ENCODE measurements at places on chromosomes 16 and 17.

- DNase-seq, result no peak
These were observed 79.1 kb downstream of the C17orf67 start for GRCh38 chr17:56754523-56755208.

DNA sequence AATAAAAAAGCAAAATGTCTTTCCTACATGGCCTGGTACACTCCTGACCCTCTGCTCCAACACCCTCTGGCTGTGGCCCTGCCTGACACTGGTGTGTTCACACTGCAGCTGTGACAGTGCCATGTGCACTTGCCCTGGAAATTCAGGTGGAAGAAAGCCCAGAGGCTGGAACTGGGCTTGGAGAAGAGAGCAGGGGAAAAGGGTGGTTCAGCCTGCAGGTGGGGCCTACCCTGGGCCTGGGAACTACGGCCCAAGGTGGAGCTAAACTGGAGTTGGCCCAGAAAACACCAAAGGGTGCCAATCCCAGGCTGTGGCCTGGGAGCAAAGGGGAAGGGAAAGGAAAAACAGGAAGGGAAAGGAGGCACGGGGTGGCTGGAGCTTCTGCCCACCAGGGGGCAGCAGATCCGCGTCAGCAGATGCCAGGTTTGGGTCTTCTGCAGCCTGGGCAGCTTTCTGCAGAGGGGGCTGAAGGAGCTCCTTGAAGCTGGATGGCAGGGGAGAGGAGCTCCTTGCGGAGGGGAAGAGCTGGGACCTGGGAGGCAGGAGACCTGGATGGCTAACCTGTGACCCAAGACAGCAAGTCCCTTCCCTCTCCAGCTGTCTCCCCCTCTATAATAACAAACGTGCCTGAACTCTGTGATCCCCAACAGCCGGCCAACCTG lies 15.4 kb upstream of the CTCF start:
- peak; percentile 78 for DNase-seq

DNA sequence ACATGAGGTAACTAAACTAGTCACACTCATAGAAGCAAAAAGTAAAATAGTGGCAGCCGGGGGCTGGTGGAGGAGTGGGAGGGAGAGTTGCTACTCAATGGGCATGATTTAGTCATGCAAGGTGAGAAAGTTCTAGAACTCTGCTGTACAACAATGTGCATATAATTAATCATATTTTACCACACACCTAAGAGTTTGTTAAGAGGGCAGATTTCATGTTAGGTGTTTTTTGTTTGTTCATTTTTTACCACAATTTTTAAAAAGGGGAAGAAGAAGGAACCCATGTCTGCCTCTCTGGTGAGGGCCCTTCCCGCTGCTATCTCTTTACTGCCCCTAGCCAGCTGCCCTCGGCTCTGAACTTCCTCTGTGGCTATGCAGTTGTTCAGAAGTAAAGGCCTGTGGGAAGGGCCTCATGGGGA lies 11.2 kb downstream of the CD300LB start:
- DNase-seq, result no peak

- no peak for DNase-seq
These were observed 34.9 kb upstream of the GSG1L start for GRCh38 chr16:28098171-28098958.

DNA sequence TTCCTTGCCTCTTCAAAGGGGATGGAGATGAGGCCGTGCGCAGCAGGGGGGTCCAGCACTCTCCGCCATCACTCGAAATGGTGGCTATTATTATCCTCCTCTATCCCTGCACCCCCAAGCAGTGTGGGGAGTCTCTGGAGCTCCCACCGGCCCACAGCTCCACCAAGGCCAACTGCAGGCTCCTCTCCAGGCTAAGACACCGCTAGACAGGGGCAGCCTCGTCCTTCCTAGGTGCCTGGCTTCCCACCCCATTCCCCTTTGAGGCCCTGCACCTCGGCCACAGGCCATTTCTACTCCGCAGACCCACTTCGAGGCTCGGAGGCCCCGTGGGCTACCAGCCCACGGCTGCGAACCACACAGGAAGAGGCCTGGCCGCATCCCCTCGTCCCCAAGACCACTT lies 39.6 kb upstream of the PABPN1L start:
- DNase-seq, result no peak

GRCh38 chr16:66238696-66239095 lies 127.8 kb upstream of the CDH5 start:
- DNase-seq, result no peak

GRCh38 chr17:78580277-78580804 lies 3.1 kb upstream of the DNAH17 start:
- DNase-seq, result no peak

DNA sequence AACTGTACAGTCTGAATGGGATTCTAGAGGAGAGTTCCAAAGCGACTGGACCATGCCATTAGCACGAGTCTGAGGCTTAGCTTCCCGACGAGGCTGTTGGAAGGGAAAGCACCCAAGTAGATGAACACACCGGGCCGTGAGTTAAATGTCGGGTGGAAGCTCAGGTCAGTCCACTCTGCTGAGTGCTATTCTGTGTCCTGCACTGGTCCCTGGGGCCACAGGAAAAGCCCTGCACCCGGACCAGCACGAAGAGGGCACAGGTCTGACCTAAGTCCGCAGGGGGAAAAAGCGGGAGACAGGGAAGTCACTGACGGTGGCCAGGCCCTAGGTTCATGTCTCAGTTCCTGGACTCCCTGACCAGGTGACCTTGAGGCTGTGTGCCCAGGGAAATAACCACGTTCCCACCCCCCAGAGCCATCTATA lies 44.1 kb upstream of the RBFOX3 start:
- DNase-seq, result no peak

DNA sequence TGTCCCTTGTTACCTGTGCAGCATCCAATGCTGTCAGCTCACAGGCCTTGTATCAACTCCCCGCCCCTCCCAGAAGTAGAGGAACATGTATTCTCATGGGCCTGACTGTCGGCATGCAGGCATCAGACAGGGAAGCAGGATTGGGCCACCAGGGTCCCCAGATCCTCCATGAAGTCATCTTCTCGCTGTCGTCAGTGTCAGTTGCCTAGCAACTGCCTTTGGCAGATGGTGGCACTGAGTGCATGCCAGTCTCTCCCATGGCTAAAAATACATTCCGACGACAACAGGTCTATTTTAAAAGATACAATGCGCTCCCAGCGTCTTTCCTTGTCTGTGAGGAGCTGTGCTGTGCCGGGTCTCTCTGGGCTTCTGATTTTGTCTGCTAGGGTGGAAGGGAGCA lies 36.8 kb upstream of the CES5A start:
- no peak for DNase-seq

- DNase-seq, result no peak
These were observed 12.2 kb upstream of the VAT1L start for GRCh38 chr16:77775911-77776909.

GRCh38 chr16:11370084-11370931 lies 25.0 kb downstream of the RMI2 start:
- DNase-seq, result no peak

DNA sequence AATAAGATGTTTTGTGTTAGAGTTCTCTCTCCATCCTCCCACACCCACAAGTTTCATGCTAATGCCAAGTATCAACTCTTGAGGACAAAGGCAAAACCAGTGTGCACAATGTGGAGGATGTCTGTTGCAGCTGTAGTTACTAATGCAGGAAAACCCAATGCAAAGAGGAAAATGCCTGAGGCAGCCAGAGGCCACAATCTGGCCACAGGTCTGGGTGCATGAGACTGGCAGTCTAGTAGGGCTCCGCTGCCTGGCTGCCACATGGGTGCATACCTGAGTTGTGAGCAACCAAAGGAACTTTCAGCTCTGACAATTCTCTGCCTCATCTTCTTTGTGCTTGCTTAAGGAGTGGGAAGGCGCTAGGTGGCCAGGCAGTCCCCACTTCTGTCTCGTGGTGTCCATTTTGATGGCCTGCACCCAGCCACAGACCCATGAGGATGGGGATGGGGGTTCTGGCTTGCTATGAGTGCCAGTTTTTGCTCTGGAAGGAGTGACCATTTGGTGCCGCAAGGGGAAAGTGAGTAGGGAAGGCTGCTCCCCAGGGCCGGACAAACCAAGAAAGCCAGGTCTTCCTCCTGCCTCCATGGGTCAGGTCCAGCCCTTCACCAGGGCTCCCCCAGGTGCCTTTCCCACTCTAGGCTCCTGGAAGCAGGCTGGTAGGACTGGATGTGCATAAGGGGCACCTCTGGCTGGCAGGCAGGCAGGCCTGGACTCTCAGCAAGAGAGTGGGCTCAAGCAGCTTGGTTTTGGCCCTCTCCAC lies 4.2 kb upstream of the GFOD2 start:
- no peak for DNase-seq

GRCh38 chr17:77318021-77318420 lies 177.3 kb downstream of the SEC14L1 start:
- DNase-seq, result no peak

GRCh38 chr17:61414936-61415251 lies 15.3 kb downstream of the TBX2 start:
- DNase-seq, result no peak

DNA sequence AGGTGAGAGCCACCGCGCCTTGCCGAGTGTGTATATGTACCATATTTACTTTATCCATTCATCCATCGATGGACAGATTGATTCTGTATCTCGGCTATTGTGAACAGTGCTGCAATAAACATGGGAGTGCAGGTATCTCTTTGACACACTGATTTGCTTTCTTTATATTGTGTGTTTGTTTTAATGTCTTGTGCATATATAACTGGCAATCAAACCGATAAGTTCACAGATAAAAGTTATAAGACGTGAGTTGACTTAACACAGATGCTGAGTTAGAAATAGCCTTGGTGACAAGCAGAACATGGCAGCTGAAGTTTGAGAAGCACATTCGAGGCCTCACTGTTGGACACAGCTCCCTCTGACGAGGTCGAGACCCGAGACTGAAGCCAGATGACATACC lies 23.2 kb downstream of the TMEM186 start:
- no peak for DNase-seq

- DNase-seq, result no peak
These were observed 430.3 kb upstream of the GOT2 start for GRCh38 chr16:59164461-59164860.

GRCh38 chr16:87540072-87540896 lies 47.5 kb upstream of the ZCCHC14 start:
- no peak for DNase-seq

- DNase-seq, result no peak
These were observed 15.6 kb upstream of the PDK2 start for GRCh38 chr17:50079334-50080095.

- no peak for DNase-seq
These were observed 84.9 kb upstream of the CDC42EP4 start for GRCh38 chr17:73396431-73397277.

GRCh38 chr17:81987161-81987770 lies 9.8 kb downstream of the ASPSCR1 start:
- DNase-seq, result no peak

GRCh38 chr17:2025622-2026309 lies 632 bp upstream of the RTN4RL1 start:
- peak; percentile 87 for DNase-seq

GRCh38 chr16:51651061-51651466 lies 500.0 kb upstream of the SALL1 start:
- no peak for DNase-seq

- no peak for DNase-seq
These were observed 167.8 kb upstream of the CACNG5 start for GRCh38 chr17:66667090-66667489.

DNA sequence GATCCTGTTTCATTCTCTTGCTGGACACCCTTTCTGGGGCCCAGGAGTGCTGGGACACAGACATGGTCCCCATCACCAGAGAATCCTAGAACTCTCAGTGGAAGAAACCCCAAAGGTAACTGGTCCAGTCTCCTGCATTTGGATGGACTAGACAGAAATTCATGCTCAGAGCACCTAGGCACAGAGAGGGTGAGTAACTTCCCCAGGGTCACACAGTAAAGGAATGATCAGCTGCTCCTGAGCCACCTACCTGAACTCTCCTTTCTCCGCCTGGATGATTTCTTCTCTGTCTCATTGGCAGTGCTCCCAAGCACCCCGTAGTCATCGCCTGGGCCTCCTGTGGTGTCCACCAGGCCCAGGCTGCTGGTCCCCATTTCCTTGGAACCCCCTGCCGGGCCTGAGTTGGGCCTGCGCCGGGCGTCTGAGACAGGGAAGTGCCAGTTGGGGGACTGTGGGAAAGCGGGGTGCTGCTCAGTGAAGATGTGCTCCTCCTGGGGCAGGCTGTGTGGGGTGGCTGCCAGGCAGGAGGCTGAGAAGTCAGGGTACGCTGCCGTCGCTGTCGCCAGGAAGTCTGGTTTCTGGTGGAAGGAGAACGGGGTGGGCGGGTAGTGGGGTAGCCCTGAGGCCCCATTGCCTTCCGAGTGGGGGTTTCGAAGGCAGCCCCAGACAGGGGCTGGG lies 767 bp downstream of the MEOX1 start:
- no peak for DNase-seq

DNA sequence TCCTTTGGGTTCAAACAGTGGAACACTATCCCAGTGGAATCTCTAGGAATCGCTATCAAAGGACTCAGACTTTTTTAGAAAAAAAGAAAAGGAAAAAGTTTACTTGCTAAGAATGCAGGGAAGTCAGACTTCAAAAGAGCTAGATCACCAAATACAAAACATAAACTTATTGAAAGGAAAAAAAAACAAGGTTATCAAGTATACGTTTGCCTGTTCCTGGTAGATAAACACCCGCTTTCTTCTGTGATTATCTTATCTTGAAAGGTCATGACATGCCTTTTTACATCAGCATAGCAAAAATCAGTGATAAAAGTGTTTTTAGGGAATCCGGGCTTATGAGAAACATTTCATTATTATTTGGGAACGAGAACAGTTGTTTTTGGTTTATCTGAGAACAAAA lies 129.3 kb upstream of the TMEM97 start:
- DNase-seq, result no peak

DNA sequence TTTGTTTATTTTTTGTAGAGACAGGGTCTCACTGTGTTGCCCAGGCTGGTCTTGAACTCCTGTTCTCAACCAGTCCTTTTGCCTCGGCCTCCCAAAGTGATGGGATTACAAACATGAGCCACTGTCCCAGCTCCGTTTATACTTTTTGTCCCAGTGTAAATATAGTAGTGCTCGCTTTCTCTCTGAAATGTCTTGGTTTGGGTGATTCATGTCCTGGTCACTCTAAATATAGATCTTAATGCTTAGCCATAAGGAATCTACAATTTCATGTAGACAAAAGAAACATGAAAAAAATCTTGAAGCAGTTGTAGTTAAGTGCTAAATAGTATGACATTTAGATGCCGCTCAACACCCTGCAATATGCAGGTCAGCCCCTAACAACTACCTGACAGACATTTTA lies 126.9 kb downstream of the KATNIP start:
- DNase-seq, result no peak

GRCh38 chr16:49567950-49568349 lies 194.3 kb downstream of the C16orf78 start:
- DNase-seq, result no peak

GRCh38 chr17:18318117-18318516 lies 3.0 kb downstream of the SMCR8 start:
- no peak for DNase-seq

DNA sequence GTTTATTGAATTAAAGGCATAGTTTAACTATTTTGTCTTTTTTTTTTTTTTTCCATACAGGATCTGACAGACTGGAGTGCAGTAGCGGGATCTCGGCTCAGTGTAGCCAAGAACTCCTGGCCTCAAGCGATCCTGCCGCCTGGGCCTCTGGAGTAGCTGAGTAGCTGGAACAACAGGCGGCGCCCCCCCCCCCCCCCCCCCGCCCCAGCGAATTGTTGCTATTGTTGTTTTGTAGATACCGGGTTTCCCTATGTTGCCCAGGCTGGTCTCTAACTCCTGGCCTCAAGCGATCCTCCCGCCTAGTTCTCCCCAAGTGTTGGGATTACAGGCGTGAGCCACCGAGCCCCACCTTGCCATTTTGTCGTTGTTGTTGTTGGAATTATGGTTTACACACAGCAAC lies 1.3 kb upstream of the CENPV start:
- DNase-seq, result no peak

All from Caco-2 (cell line).